ENCODE measurements at places on chromosomes 2 and 18. TPM values are rescaled to one million over a fixed set of nuclear protein-coding genes. Genes with fewer than 3 reads are reported as not detected.

DNA sequence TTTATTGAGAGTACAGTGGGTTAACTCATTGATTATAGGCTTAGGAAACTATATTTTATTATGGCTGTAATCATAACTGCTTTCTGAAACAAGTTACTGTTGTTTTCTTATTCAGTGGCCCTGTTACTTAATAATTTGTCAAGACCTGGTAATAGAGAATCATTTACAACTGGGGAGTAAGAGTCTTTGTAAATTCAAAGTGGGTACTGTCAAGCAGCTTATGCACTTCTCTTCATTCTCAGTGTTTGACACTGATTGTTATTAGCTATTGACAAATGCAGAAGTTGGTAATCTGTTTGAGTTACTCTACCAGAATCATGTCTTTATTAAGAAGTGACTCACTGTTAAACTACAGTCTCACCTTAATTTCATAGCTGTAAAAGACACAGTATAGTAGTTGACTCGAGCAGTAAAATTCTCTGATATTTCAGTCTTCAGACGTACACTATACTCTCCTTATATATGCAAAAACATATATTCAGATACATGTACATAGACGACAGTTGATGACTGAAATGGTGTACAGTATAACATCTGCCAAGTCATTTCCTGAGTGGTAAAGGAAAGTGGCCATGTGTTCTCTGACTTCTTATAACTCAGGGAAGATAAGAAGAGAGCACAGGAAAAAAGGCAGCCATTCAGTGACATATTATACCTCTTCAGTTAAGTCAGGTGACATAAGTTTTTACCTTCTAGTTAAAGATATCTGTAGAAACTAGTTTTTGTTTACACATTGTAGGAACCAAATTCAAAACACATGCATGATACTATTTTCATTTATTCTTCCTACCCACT lies 36.0 kb upstream of the TTC27 start:
- DNase-seq = no peak

GRCh38 chr2:67130531-67131256 lies 266.4 kb upstream of the ETAA1 start:
- no peak for DNase-seq

DNA sequence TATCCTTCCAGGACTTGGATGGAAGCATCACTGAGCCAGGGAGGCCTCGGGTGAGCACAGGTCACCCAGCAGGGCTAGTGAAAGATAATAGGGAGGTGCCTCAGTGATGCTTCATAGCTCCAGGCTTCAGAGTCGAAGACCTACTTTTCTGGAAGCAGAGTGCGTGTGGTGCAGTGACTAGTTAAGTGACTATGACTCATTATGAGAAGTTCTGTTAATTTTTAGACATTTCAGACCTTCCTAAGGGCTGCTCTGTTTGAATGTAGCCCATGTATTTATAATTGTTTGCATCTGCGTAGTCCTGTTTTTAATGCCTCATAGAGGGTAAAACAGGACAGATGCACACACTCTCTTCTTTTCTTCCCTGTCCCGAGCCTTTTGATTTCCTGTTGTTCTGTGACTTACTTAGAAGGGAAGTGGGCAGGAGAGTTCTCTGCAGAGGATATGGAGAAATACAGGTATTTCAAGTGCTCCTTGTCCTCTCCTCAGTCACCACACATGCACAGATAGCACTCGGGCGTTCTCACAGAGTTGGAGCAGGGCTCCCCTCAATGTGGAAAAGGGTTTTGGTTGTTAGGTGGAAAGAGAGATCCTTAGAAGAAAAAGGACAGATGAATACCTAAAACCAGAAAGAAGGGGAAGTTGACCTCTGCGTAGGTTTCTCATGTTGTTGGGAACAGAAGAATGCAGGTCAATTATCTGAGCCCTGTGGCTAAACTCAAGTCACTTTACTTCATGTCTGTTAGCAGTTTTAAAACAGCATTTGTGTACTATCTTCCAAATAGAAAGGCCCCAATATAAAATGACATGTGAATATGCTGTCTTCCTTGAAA lies 34.7 kb downstream of the RALB start:
- no peak for DNase-seq

Gene ACTR1B
- 74.3 TPM for total RNA-seq

Gene NOSTRIN
- total RNA-seq = 0.90 TPM

Gene ERMN
- not detected for total RNA-seq

Gene BOLL
- not detected for total RNA-seq

Gene CCDC141
- 1.2 TPM for total RNA-seq

Gene LRP2
- 54.2 TPM for total RNA-seq
